Hypothalamus (tissue), 51 donors: ENCODE measurements at places on chromosomes 7 and 10.
A peak's percentile ranks its signal among the peaks of the same experiment; 100 is the strongest.

DNA sequence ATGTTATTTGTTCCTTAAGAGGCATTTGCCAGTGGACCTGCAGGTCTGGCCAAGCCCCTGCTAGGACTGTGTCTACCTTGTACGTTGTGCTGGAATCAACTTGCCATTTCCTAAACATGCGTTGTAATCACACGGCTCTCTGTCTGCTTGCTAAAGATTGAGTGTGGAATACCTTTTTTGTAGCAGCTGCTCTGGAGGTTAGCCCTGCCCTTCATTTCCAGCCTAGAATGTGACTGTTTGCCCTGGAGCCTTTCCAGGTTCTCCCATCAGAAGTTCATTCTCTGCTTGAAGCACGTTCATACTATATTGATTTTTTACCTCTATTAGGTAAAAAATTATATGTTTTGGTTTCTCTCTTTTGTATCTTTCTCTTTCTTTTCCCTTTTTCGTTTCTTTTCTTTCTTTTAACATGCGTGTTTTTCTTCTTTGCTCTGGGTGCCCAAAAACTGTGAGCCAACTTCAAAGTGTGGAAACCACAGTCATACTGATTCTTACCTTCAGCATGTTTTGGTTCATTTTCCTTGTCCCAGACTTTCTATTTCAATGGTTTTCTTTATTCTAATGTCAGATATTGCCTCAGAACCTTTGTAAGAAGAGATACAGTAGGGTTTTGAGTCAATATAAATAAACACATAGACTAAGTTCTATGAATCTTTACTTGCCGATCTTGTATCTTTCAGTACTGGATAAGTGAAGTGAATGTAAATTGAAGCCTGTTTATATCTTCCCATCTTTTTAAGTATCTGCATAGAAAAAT is 111.9 kb upstream of the RPA3 start:
- DNase-seq, result no peak

DNA sequence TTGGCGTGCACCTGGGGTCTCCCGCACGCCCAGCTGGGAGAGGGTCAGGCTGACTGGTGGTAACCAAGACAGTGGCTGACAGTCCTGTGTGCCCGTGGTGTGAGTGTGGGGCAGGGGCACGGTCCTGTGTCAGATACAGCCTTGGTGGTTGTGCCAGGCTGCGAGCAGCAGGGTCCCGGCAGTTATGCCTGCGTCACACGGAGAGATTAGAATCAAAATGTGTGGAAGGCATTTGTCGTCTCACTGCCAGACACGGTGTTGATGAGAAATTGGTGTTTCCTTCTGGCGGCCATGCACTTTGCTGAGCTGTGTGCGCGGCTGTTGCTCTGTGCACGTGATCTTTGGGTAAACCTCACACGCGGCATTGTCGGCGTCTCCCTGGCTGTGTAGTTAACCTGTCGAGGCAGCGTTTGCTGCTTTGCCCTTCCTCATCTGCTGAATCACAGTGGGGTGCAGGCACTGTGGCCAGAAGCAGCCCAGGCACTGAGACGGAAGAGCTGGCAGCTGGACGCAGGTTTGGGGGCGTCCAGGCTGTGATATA is 87.7 kb downstream of the NKX6-2 start:
- DNase-seq, result no peak

- no peak for DNase-seq
Measured at GRCh38 chr10:8898745-8899330, 844.4 kb downstream of the GATA3 start.

- no peak for DNase-seq
Measured at GRCh38 chr7:41305001-41305400, 397.9 kb downstream of the INHBA start.

GRCh38 chr10:129502448-129502847 is 35.4 kb downstream of the MGMT start:
- no peak for DNase-seq

DNA sequence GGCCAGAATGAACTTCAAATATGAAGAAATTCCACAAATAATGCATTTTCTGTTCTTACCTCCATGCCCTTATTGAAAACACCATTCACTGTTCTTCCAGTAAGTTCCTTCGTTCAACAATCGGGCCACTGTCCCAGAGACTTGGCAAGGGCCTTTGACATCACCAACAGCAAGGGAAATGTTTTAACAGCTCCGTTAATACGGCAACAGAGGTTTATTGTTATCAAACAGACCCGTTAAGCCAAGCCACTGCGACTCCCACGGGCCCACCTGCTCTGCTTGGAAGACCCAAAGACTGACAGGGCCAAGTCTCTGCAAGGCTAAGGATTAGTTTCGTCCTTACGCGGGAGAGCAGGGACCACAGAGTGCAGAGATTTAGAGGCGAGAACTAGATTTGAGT is 43.4 kb upstream of the LYZL1 start:
- peak; percentile 76 for DNase-seq

DNA sequence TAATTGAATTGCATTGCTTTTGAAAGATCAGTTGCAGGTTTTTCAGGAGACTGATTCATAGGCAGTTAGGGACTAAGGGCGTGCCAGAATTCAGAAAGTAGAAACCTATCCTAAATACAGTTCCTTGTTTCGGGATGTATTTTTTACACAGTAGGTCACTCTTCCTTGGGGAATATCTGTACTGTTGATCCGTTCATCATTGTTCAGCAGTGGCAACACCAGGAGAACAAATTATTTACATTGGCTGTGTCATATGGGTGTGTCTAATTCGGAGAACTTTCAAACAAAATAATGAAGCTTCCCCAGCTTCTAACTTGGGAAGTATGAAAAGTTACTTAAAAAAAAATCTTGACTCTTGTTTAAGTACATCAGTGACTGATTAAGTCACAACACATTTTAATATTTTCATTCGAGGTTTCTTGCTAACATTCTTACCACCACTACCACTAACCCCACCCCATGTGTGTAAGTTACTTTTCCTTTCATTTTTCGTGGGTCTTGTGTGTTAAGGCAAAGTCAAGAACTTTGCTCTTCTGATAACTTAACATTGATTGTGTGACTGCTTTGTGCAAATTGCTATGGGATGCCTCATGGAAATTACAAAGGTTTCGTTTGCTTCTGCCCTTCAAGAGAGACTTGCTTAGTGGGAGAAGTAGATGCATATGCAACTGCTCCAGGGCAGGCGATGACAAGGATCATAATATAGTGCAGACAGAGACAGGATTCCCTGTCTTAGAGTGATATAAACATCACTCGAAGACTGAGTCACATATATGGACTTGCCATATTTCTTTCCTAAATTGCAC is 43.8 kb upstream of the RPA3 start:
- DNase-seq, result no peak

DNA sequence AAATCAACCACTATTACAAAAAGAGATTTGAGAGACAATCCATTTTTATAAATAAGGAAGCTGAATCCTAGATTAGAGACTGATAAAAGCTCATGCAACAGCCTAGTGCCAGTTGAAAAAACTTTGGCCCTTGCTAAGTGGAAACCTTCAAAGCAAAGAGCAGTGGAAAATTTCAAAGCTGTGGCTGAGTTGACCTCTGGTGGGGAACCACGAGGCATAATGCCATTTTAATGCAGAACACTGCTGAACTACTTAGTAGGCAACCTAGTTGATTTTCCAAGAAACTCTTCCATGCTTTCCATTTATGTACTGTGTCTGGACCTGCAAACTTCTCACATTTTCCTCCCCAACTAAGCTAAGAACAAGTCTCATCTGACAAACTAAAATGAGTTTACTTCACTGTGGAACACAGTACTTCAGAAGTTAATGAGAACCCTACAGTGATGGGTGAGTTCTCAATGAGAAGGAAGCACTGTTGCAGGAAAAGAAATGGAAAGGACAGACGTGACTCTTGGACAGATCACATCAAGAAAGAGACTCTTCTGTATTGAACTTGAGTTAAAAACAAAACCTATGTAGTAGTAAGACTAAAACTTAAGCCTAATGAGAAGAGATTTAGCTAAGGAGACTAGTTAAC is 19.5 kb downstream of the FZD9 start:
- no peak for DNase-seq

GRCh38 chr7:139635526-139636302 is 112.2 kb downstream of the CLEC2L start:
- no peak for DNase-seq

GRCh38 chr7:4129481-4130122 is 552.5 kb upstream of the FOXK1 start:
- DNase-seq, result peak; percentile 12

GRCh38 chr7:137916980-137917645 is 70.3 kb upstream of the DGKI start:
- DNase-seq, result no peak

GRCh38 chr7:97272237-97272975 is 154.9 kb downstream of the SDHAF3 start:
- DNase-seq, result no peak
